NCI-H1417 treated with DMSO at 0.1 percent for 48 hours (cell line): ENCODE measurements at places on chromosomes 7 and 10.

DNA sequence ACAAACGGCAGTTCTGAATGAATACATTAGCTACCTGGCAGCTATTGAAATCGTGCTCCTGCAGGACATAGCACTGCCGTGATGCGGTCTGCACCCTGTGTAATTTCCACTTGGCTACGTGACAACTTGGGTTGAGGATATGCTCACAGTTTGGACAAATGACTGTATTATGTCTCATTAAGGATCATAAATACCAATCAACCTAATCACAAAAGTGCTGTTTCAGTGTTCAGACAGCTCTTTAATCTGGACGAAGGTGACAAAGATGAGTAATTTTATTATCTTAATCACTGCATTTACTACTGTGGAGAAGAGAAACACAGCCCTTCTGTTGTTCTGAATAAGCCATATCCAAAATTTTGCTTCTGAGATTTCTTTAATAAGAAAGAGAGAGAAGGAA, 210.8 kb upstream of the PFKP start:
- no peak for DNase-seq

- no peak for DNase-seq
Observed at GRCh38 chr10:124094419-124094785, 1.0 kb upstream of the CHST15 start.

DNA sequence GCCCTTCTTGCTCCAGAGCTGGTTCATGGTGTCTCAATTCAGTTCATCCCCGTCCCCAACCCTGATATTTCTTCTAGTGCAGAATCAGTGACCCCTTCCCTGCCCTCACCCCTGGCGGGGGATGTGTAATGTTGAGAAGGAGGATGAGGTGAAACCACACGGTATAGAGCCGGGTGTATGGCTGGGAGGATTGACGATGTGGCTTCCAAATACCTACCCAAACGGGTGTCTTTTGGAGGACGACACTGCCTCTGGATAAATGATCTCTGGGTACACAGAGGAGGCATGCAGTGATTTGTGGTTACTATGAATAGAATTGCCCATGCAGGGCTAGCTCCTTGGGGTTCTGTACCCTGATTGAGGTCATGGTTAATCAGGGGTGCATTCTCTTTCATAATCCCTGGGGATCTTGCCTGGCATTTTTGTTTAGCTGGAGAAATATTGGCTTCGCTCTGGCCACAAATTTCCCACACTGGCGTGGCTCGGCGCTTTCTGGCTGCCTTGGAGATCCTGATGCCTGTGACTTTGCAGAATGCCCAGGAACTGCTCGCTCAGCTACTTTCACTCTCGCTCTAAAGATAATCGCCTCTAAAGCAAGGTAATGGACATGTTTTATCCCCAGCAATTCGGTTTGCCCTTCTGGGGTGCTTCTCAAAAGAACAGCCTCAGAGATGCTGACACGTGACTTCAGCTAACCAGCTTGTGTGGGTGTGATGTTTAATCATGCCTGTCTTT, 89.2 kb downstream of the RBM20 start:
- DNase-seq, result no peak

- no peak for DNase-seq
Observed at GRCh38 chr10:75956624-75957023, 525.2 kb downstream of the LRMDA start.

- no peak for DNase-seq
Observed at GRCh38 chr10:127720142-127720541, 16.8 kb upstream of the FOXI2 start.

GRCh38 chr10:88853155-88853881, 1.7 kb upstream of the ANKRD22 start:
- no peak for DNase-seq

DNA sequence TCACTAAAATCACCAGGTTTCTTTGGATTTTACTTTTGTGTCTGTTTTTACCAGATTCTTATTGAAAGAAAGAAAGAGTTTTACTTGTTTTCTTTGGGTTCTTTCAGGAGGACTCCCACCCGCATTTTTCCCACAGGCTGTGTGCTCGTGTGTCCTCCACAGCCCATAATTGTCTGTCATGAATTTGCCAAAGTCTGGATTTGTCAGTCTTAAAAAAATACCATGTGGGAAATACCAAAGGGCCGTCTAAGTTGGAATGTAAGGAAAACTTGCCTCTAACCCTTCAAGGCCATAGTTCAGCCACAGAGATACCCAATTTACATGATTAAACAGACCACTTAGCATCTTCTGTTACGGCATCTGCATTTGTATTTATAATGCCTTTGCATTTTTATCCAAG, 41.3 kb upstream of the INHBA start:
- no peak for DNase-seq

GRCh38 chr7:135753616-135754413, 5.2 kb upstream of the FAM180A start:
- no peak for DNase-seq

DNA sequence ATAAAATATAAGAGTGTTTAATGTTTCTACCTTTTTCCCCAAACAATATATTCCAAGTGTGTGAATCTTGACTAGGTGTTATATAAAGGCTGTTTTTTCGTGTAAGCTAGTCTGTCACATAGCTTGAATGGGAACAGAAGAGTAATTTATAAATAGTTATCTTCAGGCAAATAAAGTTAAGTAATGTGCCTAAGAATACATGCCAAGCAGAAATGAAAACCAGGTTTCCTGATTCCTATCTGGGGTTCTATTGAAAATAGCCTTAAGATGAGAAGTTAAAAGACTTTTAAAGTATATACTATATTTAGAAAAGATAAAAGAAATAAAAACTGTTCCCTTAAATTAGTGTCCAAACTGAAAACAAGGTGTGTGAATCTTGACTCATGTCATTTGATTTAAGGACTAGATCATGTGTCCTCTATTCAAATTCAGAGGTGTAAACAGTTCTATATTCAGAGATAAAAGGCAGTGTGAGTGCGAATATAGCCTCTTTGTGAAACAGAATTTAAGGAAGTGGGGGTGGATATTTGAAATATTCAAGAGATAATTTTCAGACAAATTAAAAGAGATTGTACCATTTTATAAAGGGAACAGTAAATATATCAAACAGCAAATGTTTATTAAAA, 247.5 kb downstream of the THSD7A start:
- no peak for DNase-seq

- DNase-seq, result no peak
Observed at GRCh38 chr7:38000272-38000671, 79.8 kb downstream of the EPDR1 start.

GRCh38 chr7:41792120-41792519, 89.2 kb upstream of the INHBA start:
- no peak for DNase-seq

DNA sequence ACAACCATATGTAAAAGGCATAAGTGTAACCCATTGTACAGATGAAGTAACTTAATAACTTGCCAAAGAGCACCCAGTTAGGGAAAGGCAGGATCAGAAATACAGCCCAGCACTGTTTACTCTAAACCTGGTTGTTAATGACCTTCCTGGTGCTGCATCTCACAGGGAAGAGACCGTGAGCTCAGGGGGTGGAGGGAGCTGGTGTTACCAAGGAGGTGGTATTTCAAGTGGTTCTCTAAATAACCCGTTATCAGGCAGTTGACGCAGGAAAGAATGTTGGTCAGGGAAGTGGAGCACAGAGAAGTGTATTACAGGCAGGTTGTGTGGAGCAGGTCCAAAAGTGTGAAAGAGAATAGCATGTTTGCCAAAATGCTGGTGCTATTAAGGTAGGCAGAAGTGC, 4.4 kb upstream of the ST7 start:
- DNase-seq, result no peak

DNA sequence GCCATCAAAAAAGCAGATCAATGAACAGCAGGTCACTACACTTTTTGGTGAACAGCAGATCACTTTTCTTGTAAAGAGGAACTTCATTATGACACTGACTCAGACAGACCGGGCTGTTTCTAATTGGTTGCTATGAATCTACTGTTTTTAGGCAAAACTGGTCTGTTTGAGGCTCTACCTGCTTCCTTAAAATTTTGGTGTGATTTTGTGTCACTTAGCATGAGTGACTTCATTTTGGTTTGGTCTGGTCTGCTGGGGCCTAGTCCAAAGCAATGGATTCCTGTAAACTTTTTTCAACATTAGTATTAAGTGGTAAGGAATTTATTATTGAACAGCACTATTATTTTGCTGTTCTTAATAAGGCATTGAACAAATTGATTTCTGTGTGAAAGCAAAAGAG, 41.8 kb upstream of the C10orf71 start:
- DNase-seq, result no peak

GRCh38 chr10:120969219-120969645, 118.1 kb downstream of the WDR11 start:
- DNase-seq, result no peak

DNA sequence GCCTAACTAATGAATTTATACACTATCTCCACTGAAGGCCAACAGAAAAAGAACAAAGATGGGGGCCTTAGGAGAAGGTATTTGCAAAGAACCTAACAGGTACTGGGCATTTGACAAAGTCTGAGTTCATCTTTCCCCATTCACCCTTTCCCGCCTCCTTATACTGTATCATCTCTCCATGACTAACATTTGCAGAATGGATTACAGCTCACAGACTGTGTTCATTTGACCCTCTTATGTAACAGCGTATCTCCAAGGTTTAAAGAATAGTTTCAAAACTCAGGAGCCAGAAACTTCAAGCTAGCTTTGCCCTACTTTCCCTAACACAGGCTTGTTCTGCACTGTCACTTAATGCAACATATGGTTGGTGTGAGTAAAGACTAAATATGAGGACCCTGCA, 238.7 kb upstream of the CELF2 start:
- no peak for DNase-seq

- no peak for DNase-seq
Observed at GRCh38 chr10:70106958-70107791, 25.4 kb downstream of the AIFM2 start.

DNA sequence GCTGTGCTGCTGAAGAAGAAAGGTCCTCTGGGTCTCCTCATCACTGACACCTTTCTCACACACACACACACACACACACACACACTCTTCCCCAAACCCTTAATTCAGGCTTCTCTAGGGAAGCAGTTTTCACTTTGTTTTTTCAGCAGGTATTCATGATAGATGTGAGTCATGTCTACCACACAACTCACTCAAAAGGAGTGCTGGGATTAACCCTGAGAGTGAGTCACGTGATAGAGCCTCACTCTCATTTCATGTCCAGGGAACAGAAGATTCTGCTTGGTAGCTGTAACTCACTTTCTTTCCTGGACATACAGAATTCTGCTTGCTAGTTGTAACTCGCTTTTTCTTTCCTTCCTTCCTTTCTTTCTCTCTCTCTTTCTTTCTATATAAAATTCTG, 45.4 kb downstream of the VIM start:
- no peak for DNase-seq

DNA sequence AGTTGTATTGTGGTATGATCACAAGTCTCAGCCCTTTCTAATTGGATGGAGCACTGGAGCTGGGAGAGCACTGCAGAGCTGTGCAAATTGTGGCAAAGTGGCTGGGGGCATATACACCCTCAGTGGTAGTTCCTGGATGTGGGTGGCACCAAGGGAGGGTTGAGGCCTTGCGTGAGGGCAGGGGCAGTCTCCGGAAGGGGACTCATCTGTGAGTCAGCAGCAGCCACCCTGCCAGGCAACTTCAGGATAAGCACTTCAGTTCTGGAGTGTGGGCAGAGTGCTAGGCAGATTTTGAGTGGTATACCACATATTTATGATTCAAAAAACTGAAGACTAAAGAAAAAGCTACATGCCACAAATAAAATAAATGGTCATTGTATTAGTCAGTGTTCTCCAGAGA, 210.5 kb downstream of the ETV1 start:
- DNase-seq, result no peak

DNA sequence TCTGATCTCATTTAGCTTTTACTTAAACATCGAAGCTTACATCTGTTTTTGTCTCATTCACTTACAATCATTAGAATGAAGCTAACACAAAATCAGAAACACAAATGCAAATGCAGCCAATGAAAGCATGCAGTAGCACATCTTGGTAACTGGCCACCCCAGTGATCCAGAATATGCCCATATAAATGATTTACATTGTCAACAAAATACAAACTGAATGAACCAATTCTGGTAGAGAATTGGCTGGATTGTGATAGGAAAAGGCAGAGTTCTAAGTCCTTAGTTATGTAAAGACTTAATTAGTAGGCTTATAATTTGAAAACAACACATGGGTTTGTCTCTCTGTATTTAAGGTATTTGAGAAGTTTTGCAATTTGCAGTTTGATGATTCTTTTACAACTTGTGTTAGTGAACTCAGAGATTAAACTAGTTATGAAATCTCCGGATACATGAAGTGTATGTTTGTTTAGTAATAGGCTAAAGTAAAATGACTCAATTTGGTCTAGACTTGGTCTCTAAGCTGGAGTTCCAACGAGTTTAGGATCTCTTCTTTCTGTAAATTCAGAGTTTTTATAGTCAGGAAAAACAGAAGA, 21.2 kb downstream of the TECTB start:
- DNase-seq, result no peak

DNA sequence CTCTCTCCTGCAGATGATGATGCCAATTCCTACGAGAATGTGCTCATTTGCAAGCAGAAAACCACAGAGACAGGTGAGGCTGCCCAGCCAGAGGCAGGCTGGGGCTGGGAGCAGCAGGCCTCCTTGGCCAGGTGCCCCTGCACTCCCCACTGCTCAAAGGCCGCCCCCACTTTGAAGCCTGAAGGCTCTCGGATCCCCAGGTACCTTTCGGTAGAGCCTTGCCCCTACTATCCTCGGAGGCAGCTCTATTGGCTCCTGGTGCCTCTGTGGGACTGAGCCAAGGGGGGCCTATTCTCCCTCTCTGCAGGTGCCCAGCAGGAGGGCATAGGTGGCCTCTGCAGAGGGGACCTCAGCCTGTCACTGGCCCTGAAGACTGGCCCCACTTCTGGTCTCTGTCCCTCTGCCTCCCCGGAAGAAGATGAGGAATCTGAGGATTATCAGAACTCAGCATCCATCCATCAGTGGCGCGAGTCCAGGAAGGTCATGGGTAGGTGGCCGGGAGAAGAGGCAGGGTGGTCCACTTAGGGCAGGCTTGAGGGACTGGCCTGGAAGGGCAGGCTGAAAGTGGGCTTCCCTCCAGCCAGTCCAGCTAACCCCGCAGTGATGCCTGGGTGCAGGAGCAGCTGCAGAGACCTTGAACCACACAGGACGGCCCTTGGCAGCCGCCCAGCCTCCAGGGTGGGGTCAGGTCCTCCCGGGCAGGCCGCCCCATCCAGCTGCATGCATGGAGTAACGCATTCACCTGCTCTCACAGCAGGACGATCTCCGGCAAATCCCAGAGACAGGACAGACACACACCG, 14.1 kb downstream of the LAT2 start:
- DNase-seq, result no peak

DNA sequence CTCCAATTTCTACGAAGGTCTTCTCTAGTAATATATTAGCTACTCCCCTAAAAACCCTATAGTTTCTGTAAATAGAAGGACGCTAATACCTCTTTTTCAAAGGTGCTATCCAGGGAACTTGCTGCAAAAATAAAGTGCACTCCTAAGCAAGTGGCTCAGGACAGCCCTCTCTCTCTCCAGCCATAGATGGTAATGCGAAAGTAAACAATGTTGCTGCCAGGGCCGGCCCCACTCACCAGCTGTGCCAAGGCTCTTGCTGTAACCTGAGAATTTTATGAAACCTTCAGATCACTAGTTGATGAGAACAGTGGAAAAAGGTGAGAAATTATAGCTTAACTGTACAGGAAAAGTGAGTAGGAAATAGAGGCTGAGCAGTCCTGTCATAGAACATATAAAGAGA, 10.9 kb upstream of the TAS2R39 start:
- no peak for DNase-seq

GRCh38 chr10:59033622-59034021, 142.8 kb upstream of the PHYHIPL start:
- no peak for DNase-seq

GRCh38 chr7:92968502-92968901, 132.1 kb upstream of the CDK6 start:
- no peak for DNase-seq

GRCh38 chr7:128036226-128036940, 5.1 kb upstream of the LRRC4 start:
- DNase-seq, result no peak
